Stimulated activated CD4-positive, alpha-beta T cell treated with anti-CD3 and anti-CD28 coated beads, TNF-alpha, amount 100 ng/mL, for 24 hours (primary cell): ENCODE measurements at places on chromosomes 1 and 21.

DNA sequence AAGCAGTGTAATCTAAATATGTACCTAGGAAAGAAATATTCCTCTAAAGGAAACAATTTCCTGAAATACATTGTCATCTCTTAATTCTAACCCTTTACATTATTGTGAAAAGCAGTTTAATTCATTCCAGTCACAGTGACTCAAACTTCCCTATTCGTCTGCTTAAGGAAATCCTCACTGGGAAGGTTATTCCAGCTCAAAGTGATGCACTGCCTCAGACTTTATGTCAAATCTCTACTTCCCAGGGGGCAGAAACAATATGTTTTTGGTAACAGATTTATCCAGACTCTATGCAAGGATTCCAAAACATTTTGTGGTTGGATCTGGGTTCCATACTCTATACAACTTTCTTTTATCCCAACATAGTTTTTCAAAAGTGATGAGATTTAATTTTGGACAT lies 145.2 kb downstream of the NTMT2 start:
- no peak for DNase-seq

DNA sequence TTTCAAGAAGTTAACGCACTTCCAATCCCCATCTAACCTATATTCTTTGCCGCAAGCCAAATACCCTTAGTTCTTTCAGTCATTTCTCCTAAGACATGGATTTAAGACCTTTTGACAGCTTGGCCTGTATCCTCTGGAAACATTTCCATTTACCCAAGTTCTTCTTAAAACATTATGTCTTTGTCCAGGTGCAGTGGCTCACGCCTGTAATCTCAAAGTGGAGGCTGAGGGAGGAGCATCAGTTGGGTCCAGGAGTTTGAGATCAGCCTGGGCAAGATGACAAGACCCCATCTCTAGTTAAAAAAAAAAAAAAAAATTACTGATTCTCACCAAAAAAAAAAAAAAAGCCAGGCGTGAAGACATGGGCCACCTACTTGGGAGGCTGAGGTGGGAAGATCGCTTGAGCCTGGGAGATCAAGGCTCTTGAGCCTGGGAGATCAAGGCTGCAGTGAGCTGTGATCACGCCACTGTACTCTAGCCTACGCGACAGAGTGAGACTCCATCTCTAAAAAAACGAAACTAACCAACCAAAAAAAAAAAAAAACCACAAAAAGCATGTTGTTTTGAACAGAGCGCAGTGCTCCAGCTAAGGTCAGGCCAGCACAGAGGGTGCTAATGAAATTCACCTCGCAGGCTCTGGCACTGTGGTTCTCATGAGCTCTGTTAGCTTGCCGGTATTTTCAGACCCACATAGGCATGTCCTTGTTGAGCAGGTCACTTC lies 36.0 kb downstream of the NUAK2 start:
- DNase-seq, result no peak

GRCh38 chr1:183164340-183164739 lies 21.7 kb upstream of the LAMC2 start:
- DNase-seq, result no peak

DNA sequence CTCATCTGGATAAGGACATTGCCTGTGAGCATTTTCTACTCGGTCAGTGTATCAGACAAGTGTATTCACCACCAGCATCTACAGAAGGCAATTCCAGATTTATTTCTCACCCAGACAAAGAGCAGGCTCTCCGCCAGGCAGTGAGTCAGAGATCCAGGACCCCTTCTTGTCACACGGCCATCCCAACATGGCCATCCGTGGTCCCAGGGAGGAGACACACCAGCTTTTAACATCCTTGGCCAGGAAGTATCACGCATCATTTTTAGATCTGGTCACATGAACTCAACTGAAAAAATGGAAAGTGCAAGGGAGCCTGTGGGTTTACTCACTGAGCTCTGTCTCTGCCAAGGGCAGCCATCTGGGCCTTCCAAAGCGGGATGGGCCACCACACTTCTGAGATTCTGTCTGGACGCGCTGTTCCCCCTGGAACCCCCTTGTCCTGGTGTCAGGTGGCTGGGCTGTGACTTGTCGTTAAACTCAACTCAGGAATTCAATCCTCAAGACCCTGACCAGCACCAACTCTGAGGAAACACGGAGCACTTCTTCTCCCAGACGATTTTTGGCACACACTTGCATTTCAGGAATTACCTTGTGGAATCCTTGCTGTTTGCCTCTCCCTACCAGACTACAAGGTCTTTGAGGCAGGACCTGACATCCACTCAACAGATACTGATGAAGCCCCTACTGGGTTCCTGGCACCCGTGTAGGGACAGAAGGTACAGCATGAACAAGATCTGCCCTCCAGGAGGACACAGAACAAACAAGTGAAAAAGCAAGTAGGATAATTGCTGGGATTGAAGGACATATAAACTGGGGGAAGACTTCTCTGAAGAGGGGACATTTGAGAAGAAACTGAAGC lies 21.6 kb upstream of the CCSAP start:
- DNase-seq, result no peak

DNA sequence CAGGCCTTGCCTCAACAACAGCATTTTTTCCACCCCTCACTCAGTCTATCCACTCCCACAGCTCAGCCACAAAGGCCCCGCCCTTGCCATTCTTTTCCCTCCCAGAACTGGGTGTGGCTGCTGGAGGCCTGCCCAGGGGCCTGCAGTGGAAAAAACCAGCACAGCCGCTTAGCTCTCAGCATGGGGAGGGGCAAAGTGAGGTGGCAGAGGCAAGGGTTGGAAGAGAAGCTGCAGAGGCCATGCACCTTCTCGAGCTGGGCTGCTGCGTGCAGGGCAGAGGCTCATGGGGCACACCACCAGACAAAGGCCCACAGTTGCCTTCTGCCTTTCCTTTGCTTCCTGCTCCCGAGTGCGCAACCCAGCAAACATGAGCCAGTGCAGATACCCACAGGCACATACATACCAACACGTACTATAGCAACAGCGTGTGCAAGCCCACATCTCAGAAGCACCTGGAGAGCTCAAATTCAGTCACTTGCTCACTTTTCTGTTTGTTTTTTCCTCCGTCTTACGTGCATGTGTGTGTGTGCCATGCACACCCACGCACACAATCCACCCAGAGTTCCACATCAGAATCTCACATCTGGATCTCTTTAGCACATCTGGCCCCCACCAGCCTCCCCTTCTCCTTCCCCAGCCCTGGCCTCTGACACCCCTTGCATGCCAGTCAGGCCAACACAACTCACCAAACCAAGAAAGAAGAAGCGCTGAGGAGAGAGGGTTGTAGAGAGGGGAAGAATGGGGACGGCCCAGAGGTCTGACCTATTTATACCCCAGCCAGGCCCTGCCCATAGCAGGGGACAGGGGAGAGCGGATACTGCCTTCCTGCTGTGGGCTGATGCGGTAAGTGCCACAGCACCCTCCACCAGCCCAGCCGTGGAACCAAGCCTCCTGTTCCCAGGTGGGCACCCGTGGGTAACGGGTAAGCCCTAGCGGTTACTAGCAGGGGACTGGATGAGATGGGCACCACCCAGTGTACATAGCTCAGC lies at the start of gene S100A4:
TSS of gene S100A4 (minus strand) at position 740 of the 989 bp plus-strand sequence. CDS start 1,012 bp downstream, outside the sequence.
- DNase-seq, result peak; percentile 90

DNA sequence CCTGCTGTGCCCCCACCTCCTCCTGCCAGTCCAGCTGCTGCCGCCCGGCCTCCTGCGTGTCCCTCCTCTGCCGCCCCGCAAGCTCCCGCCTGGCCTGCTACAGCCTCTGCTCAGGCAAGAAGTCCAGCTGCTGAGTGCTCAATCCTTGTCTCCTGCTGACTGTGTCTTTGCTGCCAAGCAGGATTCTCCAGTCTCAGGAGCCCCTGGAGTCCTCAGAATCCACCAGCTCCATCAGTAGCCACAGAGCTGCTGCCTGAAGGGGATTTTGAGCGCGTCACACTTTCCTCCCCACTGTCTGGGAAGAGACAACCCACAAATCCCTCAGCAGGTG lies 973 bp downstream of the KRTAP10-11 start:
- DNase-seq, result no peak

DNA sequence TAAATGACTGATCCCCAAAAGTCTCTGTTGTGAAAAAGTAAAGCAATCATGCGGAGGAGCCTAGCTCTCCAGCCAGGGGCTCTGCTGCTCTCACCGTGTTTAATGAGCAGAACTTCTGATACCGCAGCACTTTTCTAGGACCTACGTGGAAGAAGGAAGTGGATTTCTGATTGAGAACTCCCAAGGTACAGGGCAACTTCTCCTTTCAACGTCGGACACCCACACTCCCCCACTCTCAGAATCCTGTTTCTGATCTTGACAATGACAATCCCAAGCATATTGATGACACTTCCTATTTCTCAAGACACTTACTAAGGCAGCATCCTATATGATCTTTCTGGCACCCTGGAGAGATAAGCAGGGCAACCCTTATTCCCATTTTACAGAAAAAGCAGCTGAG lies 78.4 kb downstream of the PROX1 start:
- no peak for DNase-seq

- DNase-seq, result no peak
Measured at GRCh38 chr1:25648681-25649440, 32.3 kb downstream of the MAN1C1 start.

DNA sequence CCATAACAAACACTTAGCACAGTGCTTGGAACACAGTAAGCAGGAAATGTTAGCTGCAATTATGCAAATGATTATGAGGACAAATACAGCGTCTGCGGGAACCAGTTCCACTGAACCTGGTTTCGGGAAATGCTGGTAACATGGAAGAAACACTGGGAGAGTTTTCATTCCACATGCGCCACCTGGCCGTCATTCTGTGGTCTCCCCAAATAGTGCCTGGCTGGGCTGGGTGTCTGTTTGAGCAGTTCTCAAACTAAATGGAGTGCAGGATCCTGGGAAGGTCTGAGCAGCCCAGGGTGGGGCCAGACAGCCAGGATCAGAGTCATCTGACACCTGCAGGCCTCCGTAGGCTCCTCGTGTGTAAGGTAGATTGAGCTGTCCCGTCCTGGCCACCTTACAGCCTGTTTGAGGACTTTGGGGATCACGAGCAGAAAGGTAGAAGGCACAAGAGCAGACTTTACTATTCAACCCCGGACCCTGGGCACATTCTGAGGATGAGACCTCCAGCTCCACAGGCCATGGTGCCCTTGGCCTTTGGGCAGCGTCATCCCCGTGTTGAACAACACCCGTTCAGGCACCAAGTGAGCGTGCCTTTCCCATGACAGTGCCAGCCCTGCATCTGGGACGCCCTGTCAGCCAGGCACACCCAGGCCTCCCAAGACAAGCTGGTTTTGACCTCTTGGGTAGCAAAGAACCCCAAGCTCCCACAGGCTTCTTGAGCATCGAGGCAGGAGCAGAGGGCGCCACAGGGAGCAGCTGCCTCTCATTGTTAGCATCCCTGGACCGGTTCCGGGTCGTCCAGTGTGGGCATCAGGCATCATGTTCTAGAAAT lies 101.9 kb downstream of the PRDM2 start:
- DNase-seq, result no peak

DNA sequence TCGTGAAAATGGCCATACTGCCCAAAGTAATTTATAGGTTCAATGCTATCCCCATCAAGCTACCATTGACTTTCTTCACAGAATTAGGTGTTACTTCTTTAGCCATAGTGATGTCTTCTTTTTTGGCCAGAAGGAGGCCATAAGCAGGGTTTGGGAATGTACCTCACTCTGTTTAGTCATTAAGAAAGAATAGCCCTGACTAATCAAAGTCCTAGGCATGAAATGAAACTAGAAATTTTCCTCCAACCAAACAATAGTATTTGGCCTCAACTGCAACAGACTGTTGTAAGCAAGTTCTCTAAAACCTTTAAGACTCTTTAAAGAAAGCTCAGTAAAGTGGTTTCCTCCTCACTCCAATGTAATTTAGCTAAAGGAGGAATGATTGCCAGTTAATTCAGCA lies 163.9 kb downstream of the AKT3 start:
- DNase-seq, result no peak

- no peak for DNase-seq
Measured at GRCh38 chr21:37843191-37843590, 73.1 kb downstream of the KCNJ6 start.

DNA sequence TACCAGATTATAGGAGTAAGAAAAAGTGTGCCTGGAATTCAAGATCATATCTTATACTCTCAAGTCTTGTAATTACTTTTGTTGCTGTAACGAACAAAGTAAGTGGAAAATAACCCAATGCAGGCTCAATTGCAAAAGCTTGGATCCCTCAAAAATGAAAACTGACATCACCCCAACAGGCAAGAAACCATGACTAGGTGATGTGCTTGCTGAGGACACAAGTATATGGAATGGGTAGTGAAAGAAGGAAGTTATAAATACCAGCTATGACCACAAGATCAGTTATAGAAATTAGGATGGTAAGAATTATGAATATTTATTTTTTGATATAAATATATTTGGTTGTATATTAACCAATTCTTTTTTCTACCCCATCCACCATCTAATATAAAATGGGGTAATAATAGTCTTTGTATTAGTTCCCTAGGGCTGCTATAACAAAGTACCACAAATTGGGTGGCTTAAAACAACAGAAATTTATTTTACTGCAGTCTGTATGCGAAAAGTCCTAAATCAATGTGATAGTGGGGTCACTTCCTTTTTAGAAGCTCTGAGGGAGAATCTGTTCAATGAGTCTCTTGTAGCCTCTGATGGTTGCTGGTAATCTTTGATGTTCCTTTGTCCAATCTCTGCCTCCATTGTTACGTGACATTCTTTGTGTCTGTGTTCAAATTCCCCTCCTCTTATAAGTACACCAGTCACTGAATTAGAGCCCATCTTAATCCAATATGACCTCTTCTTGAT lies 45.0 kb downstream of the DUSP10 start:
- no peak for DNase-seq

- DNase-seq, result no peak
Measured at GRCh38 chr21:44047996-44048560, 36.0 kb downstream of the TRAPPC10 start.

DNA sequence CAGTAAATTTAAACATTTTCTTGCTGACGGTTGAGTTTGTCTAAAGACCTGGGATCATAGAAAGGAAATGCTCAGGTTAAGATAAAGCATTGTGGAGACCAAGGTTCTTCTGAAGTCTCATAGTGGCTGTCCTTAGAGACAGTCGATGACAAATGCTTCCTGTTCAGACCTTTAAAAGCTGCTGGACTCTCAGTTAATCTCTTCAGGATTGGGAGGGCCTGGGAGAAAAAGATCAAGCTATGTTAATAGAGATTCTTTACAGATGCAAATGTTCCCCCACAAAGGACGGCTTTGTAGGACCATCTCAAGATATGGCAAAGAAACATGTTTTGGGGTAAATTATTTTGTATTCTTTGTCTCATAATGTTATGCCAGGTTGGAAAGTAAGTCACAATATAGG lies 124.7 kb upstream of the COL6A1 start:
- no peak for DNase-seq

DNA sequence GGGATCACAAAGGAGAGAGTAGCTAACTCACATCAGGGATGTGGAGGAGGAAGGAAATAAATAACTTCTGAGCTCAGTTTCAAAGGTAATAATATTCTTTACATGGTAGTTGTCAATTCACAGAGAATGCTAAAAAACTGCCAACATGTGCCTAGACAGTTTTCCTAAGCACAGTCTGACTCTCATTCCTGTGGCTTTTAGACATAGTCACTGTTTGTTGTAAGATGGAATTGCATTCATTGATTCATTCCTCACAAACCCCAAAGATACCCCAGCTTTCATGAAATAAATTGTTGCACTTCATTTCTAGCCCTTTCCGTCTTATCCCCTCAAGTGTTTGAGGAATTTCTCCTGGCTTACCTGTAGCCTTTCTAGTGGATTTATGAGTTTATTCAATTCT lies 263.9 kb downstream of the NTNG1 start:
- DNase-seq, result no peak

GRCh38 chr21:43278766-43279577 lies 110.2 kb downstream of the CRYAA start:
- DNase-seq, result no peak

- DNase-seq, result no peak
Measured at GRCh38 chr1:43934101-43934985, 742 bp downstream of the ARTN start.
